PC-9 (cell line): ENCODE measurements at places on chromosomes 7 and 10. TPM values are rescaled to one million over a fixed set of nuclear protein-coding genes. Genes with fewer than 3 reads are reported as not detected.

DNA sequence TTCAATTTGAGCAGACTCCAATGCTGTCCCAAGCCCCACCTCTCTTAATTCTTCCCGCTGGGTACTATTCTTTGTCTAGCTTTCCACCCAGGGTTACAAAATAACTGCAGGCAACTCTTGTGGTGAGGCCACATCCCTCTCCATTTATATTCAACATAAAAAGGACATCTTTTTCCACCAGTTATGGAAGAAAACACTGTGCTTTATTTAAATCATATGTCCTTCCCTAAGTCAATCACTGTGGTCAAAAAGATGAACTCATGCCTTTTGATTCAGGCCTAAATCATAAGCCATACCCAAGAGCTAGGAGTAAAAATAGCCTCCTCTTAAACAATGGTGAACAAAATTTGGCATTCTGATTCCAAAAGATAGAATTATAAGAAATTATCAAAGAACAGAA lies 386.0 kb downstream of the SEMA3D start:
- DNase-seq, result no peak

GRCh38 chr7:150556521-150557138 lies 10.6 kb upstream of the GIMAP4 start:
- DNase-seq, result no peak

DNA sequence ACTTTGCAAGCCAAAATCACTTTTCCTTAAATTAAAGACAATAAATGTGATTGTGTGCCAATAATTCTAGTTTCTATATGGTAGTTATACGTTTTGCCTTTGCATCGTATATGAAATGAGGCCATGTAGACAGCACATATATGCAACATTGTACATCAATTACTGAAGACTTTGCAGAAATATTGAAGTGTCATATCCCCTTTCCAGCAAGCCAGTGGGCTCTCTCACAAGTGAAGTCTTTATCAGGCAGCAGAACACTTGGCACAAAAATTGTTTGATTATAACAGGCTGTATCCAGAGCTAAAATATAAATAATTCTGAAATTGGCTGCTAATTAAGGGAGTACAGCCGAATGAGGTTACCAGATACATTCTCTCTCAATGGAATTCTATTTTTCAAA lies 588.6 kb upstream of the SEMA3D start:
- no peak for DNase-seq

The WASL gene
- total RNA-seq, result 31.4 and 40.3 TPM in 2 replicates

- DNase-seq, result no peak
Observed at GRCh38 chr10:75623310-75624093, 192.1 kb downstream of the LRMDA start.

The PRTFDC1 gene
- total RNA-seq, result 12.3 and 15.8 TPM in 2 replicates

GRCh38 chr7:12066521-12066920 lies 144.6 kb upstream of the TMEM106B start:
- peak; percentile 55 for DNase-seq

DNA sequence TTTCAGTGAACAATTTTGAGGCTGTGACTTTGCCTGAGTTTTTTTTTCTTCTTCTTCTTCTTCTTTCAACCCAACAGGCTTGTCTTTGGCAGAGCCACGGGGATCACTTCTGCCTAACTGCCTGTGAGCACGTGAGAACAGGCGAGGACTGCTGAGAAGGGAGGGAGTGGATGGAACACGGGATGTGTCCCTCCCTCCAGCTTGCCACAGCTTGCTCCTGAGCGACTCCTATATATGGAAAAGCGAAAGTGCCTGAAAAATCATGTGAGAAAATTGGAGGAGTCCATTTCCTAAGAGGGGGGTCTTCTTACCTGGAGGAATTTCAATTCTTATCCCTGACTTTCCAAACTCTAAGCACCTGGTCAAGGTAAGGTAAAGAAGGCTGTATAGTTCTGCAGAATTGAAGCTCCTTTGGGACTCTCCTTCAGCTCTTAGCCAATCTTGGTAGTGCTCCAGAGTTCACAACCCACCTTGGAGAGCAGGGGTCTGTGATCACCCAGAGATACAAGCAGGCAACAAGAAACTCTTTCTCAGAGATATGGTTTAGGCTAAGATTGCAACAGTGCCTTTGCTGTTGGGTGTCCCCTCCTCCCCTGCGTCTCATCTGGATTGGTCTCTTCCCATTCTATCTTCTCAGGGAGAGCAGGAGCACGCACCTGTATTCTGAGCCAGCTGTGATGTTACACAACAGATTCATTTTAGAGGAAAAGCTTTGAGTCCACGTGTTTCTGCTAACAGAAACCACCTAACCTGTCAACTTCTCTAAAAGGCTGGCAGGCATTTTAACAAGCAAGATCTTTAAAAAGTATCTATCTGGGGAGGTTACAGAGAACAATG lies at the start of gene MAT1A:
Gene MAT1A, minus strand, starts transcription at position 208 of the 837 bp plus-strand sequence. CDS start 235 bp downstream, outside the sequence.
- no peak for DNase-seq

The GIMAP7 gene
- not detected in 2 replicates for total RNA-seq

DNA sequence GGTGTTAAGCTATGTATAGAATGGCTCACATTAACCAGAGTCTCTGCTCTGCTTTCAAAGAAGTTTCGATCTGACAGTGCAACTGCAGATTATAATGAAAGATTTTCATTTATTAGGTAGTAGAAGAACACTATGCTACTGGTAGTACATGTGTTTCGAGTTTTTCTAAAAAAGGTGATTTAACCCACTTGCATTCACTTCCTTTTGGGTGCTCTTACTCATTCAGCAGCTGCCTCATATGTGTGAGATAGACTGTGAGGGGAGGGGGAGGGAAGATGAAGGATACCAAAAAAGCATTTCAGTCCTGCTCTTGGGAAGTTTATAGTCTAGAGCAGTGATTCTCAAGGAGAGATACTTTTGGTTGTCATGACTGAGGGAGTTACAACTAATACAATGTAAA lies 20.4 kb downstream of the PLEKHA8 start:
- DNase-seq, result no peak

DNA sequence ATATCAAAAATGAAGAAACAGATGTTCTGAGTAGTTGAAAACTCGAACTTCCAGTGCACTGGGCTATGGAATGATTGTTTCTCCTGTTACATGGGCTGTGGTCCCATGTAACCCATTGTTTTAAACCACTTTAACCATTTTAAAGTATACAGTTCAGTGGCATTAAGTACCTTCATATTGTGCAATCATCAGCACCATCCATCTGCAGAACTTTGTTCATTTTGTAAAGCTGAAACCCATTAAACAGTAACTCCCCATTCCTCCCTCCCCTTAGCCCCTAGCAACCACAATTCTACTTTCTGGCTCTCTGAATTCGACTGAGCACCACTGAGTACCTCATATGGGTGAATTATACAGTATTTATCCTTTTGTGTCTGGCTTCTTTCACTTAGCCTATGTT lies 217.4 kb downstream of the LRMDA start:
- DNase-seq, result no peak

- no peak for DNase-seq
Observed at GRCh38 chr7:7351832-7352231, 169.5 kb downstream of the C1GALT1 start.

DNA sequence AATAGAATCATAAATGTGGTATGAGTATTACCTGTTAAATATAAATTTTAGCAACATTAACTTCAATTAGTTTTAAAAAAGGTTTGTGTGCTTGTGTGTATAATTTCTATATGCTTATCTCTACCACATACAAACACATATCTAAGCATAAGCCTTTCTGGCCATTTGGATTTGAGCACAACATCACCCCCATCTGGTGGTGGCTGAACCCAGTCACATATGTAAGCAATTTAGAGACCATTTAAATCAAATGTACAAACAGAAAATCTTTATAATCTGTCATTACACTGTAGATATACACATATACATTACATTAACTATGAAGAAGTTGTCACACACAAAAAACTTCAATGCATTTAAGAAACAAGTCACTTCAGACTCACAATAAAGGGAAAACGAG lies 31.7 kb downstream of the GPR22 start:
- no peak for DNase-seq

The MKX gene
- not detected in 2 replicates for total RNA-seq

DNA sequence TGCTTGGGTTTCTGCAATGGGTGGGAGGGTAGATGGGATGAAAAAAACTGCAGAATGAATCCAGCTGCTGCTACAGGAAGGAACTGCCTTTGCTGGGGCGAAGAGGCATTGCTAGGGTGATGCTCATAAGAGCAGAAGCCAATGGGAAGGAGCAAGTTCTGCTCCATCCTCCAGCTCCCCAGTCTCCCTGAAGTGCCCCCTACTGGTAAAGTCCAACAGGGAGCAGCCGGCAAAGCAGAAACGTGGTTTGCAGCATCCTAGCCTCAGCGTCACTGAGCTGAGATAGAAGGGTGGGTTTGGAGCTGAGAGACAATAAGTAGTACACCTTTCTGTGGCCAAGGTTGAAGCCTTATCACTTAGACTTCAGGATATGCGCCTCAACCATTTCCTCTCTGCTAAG lies 220.5 kb downstream of the CCSER2 start:
- DNase-seq, result no peak

The SH2D4B gene
- total RNA-seq, result 0.24 TPM in 1 of 2 replicates, not detected in the other

GRCh38 chr7:36279200-36279925 lies 110.3 kb upstream of the ANLN start:
- DNase-seq, result peak; percentile 31

The OPN1SW gene
- not detected in 2 replicates for total RNA-seq

The TCAF2 gene
- 2.5 and 3.0 TPM in 2 replicates for total RNA-seq

- DNase-seq, result peak; percentile 99
Observed at GRCh38 chr7:151687523-151688235, 168.0 kb upstream of the RHEB start.

GRCh38 chr7:23369100-23369499 lies 70.0 kb downstream of the MALSU1 start:
- DNase-seq, result no peak

DNA sequence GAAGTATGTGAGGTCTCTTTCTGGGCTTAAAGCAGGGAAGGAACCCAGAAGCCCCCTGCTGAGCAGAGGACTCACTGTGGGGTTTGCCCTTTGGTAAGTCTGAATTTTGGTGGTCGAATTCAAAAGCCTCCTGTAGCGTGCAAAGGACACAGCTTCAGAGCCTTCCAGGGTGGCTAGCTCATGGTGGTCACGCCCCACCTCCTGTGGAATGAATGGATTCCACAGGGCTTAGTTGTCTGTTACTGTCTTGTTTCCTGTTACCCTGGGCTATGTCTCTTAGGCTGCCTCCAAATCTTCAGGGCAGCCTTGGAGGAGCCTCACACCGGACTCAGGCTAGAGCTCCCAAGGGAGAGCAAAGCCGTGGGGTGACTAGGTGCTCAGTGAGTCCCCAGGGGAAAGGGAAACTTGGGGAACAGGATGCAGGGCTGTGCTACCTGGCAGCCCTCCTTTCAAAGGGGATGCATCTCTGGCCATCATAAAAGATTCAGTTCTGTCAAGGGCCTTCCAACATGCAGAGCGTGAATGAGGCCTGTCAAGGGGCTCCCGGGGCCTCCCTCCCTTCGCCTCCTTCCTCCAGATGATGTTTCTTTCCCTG lies 211.7 kb downstream of the CCSER2 start:
- DNase-seq, result peak; percentile 67

- DNase-seq, result no peak
Observed at GRCh38 chr10:33927347-33927746, 592.9 kb upstream of the NRP1 start.

DNA sequence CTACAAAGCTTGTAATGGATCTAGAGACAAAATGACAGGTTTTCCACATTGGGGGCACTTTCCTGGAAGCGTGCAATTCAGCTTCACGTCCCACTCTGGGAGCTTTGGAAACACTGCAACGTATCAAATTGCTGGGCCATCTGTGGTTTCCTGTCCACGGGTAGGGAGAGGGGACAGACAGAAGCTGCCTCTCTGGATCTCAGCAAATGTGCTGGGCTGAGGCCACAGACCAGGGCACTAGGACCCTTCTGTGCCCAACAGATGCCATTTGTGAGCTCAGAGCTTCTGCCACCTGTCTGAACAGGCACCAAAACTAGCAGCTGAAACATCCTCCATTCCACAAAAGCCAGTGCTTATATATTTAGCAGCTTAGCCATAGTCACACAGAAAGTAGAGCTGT lies 40.9 kb upstream of the FRMD4A start:
- no peak for DNase-seq

The FXYD4 gene
- total RNA-seq, result not detected in 2 replicates

DNA sequence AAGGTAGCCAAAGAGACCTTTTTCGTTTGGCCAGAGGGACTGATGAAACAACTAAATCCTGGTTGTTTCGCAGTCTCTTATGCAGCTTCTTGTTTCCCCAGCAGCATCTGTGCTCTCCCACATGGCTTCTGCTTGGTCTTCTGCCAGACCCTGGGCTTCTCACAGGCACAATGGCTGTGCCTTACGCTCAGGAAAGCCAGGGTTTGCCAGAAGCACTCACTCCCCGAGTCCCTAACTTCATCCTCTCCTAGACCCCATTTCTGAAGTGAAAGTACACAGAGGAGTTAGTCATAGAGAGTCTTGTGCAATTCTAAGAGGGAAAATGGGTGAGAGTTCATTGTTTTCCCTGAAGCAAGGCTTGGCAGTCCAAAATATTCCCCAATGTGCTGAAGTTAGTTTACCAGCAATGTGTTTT lies 121.7 kb downstream of the EVX1 start:
- DNase-seq, result peak; percentile 53

DNA sequence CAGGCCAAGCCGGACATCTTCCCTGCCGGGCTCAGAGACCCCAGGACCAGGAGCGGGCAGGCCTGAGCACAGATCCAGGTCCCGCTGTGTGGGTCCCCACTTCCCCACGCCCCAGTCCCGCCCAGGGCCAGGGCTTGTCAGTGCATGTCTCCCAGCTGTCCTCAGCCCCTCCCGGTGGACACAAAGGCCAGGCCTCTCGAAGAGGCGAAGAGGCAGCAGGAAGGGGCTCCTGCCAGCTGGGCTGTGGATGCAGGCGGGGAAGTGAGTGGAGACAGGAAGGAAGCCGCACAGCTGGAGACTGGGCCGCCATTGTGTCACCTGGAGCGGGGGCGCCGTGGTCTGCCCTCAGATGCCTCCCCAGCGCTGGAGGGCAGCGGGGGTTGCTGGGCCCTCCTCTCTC lies 4.8 kb downstream of the GRIFIN start:
- DNase-seq, result no peak

DNA sequence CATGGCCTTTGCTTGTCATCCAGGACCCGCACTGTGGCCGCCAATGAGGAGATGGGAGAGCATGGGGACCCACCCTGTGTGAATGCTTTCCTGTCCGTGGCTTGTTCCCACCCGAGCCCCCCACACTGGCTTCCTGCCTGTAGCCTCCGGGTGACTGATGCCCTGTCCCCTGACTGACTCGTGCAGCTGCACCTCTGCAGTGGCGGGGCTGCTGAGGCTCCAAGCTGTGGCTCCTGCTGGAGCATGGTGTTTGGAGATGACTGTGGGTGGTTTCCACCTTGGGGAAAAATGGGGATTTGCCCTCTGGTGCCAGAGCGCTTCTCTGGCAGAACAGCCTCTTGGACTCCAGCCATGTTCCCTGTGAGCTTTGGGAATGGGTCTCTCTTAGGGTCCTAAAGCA lies 2.1 kb downstream of the CAMK1D start:
- no peak for DNase-seq

The PGAM2 gene
- total RNA-seq, result 4.2 and 9.7 TPM in 2 replicates

- no peak for DNase-seq
Observed at GRCh38 chr7:590731-591551, 71.3 kb upstream of the PDGFA start.
